IPS-NIHi11 (cell line): ENCODE measurements at places on chromosomes 16 and 17.

- DNase-seq: no peak
Observed at GRCh38 chr17:43734376-43734775, 24.2 kb downstream of the SOST start.

DNA sequence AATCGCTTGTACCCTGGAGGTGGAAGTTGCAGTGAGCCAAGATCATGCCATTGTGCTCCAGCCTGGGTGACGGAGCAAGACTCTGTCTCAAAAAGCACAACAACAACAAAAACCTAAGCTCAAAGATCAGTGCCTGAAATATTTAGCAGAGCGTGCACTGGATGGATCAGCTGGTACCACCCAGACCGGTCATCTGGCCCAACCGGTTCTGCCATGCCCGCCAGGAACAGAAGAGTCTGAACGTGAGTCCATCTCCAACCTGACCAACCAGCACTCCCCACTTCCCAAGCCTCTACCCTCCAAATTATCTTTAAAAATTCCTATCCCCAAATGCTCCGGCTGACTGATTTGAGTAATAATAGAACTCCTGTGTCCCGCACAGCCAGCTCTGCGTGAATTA lies 1.5 kb upstream of the UQCC4 start:
- DNase-seq: no peak

- peak; percentile 70 for DNase-seq
Observed at GRCh38 chr17:45719335-45720071, 64.6 kb upstream of the CRHR1 start.

DNA sequence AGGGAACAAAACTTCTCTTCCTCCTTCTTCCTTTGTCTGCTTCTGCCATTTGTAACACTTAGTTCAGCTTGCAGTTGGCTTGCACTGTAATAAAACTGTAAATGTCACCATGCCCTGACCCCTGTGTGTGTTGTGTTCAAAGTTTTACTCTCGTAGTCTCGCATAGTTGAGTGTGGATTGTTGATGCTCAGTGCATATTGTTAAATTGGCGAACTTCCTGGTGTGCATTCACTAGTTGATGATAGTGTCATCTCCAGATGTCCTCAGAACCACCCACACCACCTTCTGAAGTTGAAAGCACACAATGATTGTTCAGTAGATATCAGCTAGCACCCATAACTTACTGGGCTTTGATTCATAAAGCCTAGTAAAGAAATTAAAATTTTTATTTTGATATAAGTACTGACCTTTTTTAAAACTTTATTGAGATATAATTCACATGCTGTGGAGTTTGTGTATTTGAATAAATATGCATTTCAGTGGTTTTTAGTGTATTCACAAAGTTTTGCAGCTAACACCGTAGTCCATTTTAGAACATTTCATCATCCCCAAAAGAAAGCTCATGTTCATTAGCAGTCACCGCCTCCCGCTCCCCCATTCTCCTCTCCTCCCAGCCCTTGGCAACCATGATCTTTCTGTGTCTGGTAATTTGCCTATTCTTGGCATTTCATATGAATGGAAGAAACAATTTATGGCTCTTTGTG lies 25.0 kb downstream of the USP10 start:
- no peak for DNase-seq

GRCh38 chr17:7394452-7395191 lies at the start of gene PLSCR3:
PLSCR3 (minus strand) TSS chr17:7394525; CDS start chr17:7394110, 415 bp downstream.
- peak; percentile 97 for DNase-seq
